ENCODE measurements at places on chromosomes 2 and 18.

DNA sequence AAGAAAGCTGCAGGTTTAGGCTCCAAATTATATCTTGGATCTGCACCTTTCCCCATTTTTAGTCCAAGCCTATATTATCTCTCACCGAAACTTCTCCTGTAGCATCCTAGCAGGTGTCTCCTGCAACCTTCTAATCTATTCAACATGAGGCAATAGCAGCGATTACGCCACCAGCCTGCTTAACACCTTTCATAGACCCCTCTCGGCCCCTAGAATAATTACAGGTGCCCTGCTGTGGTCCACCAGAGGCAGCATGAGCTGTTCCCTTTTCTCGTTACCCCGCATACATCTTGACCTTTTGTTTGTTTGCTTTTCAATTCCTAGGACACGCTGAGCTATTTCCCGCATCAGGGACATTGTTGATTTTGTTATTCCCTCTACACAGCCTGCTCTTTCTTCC, 361.9 kb downstream of the CYRIA start:
- no peak for DNase-seq

- DNase-seq: no peak
Observed at GRCh38 chr18:67483237-67483636, 33.3 kb downstream of the DSEL start.

DNA sequence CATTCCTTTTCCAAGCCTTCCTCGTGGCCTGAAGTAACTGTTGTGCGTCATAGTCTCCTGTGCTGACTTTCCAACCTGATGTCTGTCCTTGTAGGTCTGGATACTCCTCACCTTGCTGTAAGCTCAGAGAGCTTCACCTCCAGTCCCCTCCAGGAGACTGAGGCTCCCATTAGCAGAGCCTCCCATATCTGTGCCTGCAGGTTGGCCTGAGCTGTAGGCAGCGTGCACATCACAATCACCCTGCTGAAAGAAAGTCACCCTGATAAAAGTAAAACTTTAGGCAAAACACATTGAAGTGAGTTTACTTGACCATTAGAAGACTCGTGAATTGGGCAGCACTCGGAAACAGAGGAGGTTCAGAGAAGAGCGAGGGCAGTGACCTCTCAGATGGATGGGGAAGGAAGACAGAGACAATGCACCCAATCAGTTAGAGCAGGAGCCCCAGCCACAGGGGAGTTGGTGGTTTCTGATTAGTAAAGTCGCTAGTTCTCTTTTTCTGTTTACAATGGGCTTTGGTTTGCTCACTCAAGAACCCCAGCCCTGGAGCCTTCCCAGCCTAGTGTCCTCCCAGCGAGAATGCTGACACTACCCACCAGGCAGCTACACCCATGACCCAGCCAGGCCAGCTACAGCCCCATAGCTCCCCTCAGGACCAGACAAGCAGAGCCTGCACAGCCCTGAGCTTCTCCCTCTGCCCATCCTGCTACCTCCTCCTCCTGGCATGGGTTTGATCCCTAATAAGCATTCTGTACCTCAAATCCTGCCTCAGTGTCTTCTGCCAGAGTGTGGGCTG, 12.1 kb upstream of the TPO start:
- no peak for DNase-seq

- no peak for DNase-seq
Observed at GRCh38 chr2:187408926-187409325, 39.1 kb downstream of the CALCRL start.

GRCh38 chr2:1788478-1788959, 44.2 kb upstream of the PXDN start:
- DNase-seq: no peak

GRCh38 chr2:2941205-2941604, 436.4 kb downstream of the EIPR1 start:
- DNase-seq: no peak

DNA sequence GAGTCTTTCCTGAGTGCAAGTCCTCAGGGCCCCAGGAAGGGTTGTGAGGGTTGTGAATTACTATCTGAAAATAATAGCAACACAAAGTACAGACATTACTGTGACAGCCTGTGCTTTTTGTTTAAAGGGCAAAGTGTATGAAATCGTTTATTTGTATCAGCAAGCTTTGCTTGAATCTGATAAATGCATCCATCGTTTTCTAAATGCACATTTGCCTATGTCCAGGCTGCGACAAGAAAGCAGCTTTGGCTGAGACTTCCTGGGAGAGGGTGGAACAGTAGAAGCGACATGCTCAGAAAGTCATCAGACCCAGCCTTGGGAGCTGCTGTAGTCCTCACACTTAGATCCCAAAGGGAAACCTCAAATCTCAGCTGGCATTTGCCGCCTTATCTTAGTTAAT, 524.2 kb upstream of the SALL3 start:
- no peak for DNase-seq
